ENCODE measurements at places on chromosomes 7 and 10. TPM values are rescaled to one million over a fixed set of nuclear protein-coding genes. Genes with fewer than 3 reads are reported as not detected.

Gene ELFN1
- 0.05 TPM for total RNA-seq

Gene COX19
- 14.6 TPM for total RNA-seq

DNA sequence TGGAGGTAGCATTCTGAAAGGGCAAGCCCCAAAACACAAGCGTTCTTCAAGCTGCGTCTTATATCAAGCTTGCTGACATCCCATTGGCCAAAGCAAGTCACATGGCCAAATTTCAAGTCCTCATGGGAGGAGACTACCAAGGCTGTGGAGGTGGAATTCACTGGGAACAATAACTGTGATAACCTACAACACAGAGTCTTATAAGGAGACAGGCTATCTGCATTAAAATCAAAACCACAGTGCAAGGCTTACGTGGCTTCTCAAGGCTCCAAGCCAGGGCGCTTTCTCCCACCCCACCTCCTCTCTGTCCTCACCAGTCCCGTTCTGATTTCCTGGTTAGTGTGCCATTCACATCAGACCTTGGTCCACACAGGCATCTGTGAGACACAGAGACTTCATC is 39.4 kb downstream of the ADRB1 start:
- DNase-seq: peak; percentile 32

Gene UPK3BL1
- total RNA-seq: 4.0 TPM

Gene ABCC2
- total RNA-seq: 1.6 TPM

- peak; percentile 31 for DNase-seq
These were observed 83.3 kb upstream of the MKLN1 start for GRCh38 chr7:131244259-131244852.

Gene CBLL1
- total RNA-seq: 36.9 TPM

Gene MTURN
- 4.2 TPM for total RNA-seq

DNA sequence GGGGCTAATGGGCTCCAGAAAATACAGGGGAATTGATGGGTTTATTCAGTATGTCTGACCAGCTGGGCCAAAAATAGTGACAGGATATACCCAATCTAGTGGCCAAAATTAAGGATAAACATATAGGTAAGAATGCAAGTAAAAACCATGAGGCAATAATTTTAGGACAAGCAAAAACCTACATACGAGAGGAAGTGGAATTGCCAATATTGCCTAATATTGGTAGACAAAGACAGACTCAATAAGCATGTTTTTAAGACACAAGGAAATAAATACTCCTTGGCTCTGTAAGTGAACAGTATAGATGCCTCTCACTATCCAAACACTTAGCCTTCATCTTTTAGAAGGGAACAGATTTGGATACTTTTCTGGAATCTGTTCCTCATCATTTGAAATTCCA is 51.0 kb downstream of the ATXN7L1 start:
- DNase-seq: no peak

DNA sequence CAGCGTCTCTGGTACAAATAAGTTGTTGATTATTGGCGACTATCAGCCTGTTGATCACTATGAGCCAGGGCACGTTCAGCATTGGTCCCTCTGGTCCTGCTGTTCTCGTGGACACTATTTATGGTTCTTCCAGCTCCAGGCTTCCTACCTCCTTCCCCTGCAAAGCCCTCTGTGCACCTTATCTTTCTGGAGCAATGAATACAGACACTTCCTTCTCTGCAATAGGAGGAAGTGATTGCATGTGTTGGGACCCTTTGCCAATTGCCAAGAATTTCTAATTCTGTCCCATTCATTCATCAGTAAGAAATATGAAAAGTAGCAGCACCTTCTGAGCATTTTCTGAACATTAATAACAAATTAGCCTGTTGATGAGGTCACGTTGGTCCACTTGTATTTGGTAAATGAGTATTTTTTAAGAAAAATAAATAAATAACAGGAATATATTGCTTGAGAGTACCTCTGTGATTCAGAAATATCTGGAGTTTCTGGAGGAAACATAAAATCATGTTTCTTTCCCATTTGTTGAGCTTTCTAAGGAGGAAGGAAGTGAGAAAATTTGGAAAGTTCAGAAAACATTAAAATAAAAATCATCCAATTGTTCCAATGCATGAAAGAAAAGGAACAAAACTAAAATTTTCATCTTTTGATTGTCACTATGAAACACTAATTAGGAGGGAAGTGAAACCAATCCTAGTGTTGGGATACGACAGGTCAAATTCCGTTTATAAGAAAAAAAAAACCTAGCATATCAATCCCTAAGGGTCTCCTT is 259.1 kb upstream of the KLF6 start:
- no peak for DNase-seq

- no peak for DNase-seq
These were observed 153.8 kb upstream of the AKR1E2 start for GRCh38 chr10:4672201-4672600.

DNA sequence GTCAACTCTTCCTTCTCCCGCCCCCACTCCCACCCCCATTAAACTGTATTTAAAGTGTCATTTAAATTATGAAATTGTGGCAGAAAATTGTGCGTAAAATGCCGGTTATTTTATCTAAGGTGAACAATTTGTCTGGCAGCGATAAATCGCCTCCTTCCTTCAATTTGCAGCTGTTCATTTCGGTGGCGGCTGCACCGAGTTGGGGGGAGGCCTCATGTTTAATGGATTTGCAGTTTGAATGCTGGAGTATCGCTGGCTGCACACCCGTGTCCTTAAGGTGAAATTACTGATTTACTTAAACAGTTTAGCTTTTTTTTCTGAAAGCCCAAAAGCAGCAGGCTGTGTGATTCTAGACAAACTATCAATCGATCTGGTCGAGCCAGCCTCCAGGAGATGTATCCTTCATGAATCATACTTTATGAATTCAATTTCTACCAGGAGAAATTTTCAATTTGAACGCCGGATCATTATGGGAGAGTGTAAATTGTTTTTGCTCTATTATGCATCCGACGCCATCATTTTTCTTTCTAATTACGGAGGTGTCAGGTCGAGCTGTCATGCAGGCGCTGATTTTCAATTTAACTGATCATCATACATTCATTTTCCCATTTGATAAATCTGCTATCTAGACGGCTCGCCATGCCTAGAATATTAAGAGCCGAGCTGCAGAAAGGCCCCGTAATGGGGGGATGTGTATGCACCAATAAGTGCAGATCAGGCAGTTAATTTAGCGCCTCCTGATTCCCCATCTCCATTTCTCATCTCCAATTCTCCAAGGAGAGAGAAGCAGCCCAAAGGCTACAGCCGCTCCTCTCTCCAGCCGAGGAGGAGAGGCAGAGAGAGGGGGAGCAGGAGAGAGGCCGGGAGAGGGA is 6.5 kb downstream of the UNCX start:
- DNase-seq: no peak

DNA sequence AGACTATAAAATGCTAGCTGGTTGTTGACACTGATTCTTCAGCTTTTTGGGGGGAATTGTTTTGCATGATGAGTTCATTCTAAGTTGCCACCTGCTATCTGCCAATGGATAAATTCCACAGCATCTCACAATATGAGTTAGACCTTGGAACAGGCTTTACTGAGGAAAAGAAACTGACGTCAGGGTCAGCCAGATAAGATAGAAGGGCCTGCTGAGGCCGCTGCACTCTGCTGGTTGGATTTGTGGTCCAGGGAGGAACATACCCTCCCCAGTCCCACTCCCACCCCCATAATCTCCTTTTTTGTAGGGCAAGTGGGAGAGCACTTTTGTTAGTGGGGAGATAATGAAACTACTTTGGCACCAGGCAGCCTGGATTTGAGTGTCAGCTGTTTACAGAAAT is 110.6 kb upstream of the PRR15 start:
- no peak for DNase-seq

Gene LRRTM3
- total RNA-seq: not detected

- DNase-seq: peak; percentile 11
These were observed 68.9 kb upstream of the FOXK1 start for GRCh38 chr7:4612939-4613841.

Gene VPS37D
- total RNA-seq: 0.35 TPM

GRCh38 chr10:80205477-80206276 is at the start of gene ANXA11:
Gene ANXA11 (minus strand): TSS chr10:80205537. CDS start chr10:80172861, 32,676 bp downstream.
- peak; percentile 92 for DNase-seq

- DNase-seq: no peak
These were observed 107.6 kb downstream of the TES start for GRCh38 chr7:116317907-116318306.

Gene GPR141
- total RNA-seq: not detected

DNA sequence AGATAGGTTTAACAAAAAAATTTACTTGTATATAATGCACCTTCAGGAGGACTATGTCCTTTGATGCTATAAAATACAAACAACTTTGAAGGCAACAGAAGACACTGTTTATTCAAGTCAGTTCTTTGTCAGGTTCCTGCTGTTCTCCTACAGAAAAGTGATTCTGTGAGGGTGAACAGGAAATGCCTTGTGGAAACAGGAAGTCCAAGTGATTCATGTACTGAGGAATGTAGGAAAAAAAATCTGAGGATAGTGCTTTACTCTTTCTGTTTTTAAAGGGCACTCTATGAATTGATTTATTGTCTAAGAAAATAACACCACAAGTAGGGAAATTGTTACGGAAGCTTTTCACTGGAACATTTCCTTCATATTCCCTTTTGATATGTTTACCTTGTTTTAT is 171.9 kb downstream of the HDAC9 start:
- DNase-seq: no peak

Gene JAKMIP3
- 0.34 TPM for total RNA-seq

- DNase-seq: no peak
These were observed 25.6 kb downstream of the PAPOLB start for GRCh38 chr7:4836206-4836661.

DNA sequence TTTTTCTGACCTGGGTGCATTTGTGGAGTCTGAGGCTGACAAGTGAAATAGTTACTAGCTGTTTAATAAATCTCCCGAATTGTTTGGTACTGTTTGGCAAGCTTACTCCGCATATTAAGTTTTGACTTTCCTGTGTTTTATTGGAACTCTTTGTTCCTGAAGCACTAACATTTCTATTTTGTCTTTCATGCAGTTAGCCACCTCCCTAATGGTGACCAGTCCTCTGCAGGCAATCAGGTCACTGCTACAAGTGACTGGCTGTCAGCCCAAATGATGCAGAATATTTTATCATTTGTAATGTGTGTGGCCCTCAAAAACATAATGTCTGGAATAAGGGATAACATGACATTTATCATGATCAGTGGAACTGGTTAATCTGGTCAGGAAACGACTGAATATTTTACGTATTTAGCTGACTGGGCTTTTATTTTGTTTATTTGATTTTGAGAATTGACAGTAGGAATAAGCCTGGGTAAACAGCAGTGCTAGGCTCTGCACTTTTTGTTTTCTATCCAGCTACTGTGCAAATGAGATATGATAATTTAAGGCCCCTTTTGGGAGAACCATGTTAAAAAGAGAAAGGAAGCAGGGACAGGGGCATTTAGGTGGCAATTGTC is 82.9 kb downstream of the ST7 start:
- no peak for DNase-seq

GRCh38 chr10:14146025-14146424 is 184.7 kb downstream of the FRMD4A start:
- no peak for DNase-seq

DNA sequence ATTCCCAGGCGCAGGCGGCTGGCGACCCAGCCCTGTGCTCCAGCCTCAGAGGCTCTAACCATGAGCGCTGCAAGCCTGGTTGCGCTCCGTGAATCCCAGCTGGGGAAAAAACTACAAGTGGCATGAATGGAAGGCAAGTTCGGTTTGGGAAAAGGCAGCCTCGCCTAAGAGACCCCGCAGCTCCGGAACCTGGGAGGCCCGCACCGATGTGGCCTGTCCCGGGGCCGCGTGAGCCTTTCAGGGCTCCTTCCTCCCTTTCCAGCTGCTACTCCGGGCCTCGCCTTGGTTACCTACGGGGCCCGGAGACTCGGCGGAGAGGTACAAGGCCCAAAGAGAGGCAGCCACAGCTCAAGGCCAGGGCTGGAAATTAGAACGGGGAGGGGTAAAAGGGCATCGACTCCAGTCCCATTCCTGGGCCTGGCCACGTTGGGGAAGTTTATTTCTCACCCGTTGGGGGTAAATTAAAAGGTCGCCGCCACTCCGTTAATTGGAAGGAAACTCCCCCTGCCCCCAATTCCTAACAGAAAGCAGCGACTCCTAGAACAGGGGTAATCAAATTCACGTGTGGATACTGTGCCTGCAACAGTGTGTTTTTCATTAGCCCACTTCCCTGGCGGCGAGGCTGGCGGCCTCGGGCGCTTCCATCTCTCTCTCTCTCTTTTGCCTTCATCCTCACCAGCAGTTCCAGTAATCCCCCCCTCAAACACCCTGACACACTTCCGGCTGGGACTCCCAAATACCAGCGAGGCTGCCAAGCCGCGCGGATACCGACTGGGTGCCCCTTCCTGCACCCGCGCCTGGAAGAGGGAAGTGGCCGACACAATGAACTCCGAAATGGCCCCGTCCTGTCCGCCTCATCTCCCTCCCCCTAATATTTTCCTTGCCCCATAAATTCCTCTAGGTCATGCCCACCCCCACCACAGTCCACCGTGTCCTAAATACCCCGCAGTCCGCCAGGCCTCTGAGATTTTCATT is 1.5 kb upstream of the HOXA9 start:
- DNase-seq: peak; percentile 19

GRCh38 chr10:2899246-2899951 is 167.9 kb upstream of the PFKP start:
- DNase-seq: no peak

- no peak for DNase-seq
These were observed 137.1 kb downstream of the ZNF365 start for GRCh38 chr10:62511238-62511637.

GRCh38 chr7:107398161-107398560 is 71.7 kb upstream of the GPR22 start:
- DNase-seq: no peak

DNA sequence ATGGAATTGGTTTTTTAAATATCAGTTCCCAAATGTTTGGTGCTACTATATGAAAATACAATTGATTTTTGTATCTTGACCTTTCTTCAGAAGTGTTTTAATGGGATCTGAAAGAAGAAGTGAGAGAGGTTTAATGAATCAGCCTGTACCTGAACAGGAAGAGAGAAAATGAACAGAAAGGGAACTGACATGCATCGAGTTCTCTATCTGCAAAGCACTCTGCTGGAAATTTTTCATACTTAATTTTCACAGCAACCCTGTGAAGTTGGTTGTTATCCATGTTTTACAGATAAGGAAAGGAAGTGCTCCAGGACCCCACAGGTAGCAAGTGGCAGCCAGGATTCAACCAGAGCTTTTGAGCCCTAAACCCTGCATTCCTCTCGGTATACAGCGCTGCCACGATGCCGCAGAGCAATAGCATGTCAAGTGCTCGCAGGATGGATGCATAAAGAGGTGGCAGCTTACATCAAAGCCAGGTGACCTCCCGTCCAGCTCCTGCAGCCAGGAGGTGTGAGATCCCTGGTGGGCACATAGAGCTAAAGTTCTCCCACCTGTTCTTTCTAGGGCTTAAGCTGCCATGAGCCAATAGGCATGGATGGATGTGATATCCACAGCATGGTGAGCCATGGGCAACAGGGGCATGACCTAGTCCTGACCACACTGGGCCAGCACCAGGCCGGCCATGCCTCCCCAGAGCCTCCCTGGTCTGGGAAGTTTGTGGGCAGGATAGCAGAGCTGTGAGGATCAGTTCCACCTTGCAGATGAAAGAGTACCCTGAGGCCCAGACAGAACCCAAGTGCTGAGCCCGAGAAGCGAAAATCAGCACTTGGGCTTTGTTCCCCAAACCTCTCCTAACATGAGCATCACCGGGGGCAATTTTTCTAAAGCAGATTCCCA is 57.2 kb downstream of the CALML3 start:
- no peak for DNase-seq
